ENCODE measurements at places on chromosomes 7 and 10.

- DNase-seq = no peak
Observed at GRCh38 chr10:132743925-132744490, 41.9 kb downstream of the NKX6-2 start.

DNA sequence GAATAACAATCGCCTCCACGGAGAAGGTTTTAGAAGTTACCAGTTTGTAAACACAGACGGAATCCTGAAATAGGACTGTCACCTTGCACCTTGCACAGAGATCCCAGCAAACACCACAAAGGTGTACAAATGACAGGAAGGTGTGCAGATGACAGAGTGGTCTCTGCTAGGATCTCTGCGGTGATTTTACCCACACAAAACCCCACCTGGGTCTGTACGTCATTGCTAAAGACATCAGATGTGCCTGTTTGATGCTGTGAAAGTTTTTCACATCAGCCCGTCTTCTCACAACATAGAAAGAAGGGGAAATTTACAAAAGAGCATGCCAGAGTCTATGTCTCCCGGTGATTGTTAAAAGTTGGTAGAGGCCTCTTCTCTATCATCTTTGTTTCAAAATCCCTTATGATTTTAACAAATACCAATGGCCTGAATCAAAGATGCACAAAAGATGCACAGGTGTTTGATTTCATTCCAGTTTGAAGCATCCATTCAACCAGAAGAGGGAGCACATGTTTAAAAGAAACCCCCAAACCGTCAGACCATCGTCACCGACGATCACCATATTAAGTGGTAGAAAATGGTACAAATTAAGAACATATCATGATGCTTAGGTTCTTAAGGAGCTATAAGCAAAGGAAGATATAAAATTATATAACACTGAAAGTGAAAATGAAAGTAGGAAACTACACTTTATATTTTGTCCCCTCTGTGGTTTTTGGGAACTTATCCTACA lies 576.5 kb downstream of the PTPRN2 start:
- no peak for DNase-seq

- no peak for DNase-seq
Observed at GRCh38 chr10:12543589-12543988, 194.2 kb downstream of the CAMK1D start.

DNA sequence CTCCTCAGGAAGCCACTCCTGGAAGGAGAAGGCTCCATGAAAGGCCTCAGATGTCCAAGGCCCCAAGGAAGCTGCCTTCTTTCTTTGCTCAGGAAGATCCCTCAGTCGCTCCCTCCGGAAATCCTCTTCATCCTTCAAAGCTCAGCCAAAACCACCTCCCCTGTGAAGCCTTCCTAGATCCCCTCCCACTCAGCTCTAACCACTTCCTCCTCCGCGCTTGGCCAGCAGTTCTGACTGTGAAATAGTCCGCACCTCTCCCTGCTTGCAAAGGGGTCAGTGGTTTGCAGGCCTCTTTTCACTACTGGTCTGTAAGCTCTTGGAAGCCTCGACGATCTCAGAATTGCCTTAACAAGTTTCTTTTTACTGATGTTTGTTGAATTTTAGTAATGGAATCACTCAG lies 23.9 kb downstream of the PYROXD2 start:
- peak; percentile 16 for DNase-seq

- no peak for DNase-seq
Observed at GRCh38 chr10:14758994-14759664, 15.6 kb downstream of the FAM107B start.

DNA sequence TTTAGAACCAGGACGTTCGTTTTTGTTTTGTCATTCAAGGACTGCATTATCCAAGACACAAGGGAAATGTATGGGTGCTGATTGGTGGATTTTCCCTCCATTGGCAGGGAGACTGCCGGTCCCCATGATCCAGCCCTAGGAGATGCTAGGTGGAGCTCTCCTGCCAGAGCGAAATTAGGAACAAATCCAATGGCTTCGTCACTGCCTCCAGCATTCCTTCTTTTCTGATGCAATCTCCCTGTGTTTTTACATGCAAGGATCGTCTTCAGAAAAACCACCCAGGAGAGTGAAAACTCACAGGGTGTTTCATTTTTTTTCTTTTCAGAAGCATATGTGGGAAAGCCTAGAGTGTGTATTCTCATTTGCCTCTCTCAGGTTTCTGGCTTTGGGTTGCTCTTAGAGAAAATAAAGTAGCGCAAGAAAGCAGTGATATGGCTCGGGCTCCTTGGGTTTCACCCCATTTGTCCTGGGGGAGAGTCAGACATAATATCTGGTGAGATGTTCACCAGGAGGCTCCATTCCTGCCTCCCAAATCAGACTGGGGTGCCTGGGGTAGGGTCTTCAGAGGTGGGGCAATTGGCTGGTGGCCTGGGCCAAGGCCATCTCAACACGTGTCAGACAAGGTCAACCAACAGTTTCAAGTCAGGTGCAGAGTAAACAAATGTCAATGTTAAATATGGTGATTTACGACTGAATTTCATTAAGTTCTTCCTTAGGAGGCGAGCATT lies 450.9 kb upstream of the MKI67 start:
- DNase-seq = no peak

DNA sequence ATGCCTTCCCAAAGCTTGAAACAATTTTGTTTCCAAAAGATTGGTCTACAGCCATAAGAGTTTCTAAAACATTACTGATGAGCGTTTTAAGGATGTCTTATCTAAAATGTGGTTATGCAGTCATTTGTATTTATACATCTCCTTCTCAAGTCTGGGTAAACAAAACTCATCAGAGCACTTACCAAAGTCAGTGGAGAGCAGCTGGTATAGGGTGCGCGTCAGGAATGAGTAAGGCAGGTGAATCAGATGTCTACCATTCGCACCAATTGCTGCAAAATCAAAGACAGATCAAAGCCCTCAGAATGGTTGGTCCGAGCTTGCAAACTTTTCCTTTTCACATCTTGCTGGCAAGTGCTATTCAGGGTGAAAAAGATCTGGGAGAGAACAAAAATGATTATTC lies 65.6 kb upstream of the FAM171A1 start:
- DNase-seq = no peak

DNA sequence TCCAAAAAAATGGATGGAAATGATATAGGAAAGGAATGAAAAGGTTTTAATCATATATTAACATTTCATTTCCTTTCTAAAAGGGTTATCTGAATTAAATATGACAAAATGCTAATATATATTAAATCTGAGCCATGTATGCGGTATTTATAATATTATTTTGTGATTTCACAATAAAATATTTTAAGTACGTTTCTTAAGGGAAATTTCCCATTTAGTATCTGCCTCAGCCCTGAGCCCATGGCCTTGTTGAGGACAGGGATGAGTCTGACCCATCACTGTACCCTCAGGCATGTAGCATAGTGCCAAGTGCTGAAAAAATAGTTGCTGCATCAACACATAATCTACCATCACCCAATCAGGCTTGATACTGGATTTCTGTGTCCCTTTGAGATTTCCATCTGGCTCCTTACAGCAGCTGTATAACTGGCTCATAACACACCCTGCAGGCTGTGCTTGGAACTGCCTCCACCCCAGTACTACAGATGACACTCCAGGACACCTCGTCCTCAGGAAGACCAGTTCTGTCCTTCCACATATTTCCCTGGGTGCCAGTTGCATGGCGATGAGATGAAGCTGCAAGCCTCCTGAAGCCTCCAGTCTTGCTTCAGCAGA lies 59.4 kb upstream of the ASAH2 start:
- DNase-seq = peak; percentile 36

DNA sequence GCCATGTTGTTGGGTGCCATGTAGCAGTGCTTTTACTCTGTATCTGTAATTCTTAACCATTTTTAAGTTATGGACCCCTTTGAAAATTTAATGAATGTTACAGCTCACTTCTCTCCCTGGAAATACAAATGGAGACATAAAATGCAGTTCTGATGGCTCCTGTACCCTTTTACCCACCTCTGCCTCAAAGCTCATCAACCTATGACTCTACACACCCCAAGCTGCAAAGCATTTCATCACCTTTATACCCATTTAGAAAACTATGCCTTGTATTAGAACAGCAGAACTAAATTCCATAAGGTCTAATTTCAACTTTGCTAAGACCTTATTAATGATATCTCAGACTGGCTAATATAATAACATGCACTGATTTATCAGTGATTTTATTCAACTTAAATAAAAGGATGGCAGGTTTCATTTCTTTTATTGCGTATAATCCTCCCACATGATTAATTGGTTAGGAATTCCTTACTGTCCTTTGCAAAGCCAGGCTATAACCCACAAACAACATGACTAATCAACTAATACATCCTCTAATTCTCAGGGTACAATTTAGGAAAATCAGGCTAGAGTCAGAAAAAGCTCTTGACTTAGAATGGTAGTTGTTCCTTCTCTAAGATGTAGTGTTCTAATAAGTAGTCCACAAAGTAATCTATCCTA lies 68.1 kb downstream of the CPEB3 start:
- DNase-seq = no peak

DNA sequence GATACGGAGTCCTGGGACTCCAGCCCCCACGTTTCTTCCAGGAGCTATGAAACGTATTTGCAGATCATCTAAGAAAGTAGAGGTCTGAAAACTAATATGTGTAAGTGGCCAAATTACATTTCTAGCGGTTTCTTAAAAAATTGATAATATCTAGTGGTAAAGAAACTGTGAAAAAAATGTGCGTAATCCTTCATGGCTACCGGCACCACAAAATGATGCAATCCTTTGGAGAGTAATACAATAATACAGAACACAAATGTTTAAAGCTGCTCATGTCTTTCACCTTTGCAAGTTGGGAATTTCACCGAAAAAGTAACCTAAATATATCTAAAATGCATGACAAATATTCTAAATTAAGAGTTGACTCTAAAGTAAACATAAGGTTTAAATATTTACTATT lies 742.1 kb downstream of the GRID1 start:
- DNase-seq = no peak
